SHP77 treated with DMSO at 0.1 percent for 48 hours (cell line): ENCODE measurements at places on chromosomes 1 and 21.

DNA sequence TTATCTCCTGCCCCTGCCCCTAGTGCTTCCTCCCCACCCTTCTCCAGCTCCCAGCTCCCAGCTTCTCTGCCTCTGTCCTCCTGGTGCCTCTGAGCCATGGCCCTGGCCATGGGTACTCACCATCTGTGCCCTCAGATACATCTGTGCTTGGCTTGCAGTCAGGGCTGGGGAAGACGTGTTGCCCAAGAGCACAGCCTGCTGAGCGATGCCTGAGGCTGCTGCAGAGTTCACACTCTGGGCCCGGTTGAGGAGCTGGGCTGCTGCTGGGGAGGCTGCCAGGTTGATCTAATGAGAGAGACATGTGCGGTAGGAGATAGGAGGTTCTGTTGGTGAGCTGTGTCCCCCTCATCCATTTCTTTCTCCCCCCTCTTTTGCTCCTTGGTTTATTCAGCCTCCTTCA is 49.4 kb upstream of the A3GALT2 start:
- no peak for DNase-seq

- DNase-seq, result no peak
Observed at GRCh38 chr21:38067086-38067739, 151.0 kb upstream of the KCNJ6 start.

GRCh38 chr1:192702212-192702902 is 66.4 kb downstream of the RGS13 start:
- no peak for DNase-seq

GRCh38 chr21:41256771-41257702 is 59.6 kb upstream of the FAM3B start:
- DNase-seq, result no peak

- no peak for DNase-seq
Observed at GRCh38 chr1:25516686-25517085, 26.7 kb upstream of the LDLRAP1 start.

DNA sequence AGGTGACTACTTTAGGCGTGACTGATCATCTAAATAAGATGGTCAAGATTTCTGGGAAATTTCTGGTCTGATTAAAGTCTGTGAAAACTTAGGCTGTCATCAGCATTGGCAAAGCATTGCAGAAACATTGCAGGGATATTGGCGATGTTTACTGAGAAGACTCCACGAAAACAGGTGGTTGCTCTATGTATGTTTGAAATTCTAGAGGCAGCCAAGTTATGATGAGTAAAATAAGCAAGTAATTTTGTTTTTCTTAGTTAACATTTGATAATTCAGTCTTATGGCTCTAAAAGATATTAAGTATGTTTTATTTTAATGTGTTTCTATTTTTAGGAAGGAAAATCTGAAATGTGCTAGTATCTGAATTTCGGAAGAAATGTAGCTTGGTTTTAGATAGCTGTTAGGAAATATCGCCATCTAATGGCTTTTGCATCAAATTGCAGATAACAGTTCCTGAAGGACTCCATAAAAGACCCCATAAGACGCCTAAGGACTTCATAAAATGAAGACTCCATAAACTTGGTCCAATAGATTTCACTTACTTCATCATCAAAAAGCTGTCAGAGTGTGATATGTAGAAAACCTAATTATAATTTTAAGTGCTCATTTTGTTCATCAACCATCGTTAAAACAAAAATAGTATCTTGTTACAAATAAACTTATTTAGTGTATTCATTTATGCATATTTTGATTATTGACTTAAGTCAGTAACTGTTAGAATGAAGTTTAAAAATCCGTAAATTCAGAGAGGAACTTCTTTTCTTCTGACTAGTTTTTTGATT is 344.6 kb downstream of the RYR2 start:
- DNase-seq, result peak; percentile 1
